PC-9 (cell line): ENCODE measurements at places on chromosomes 3 and 15.
A peak's percentile ranks its signal among the peaks of the same experiment; 100 is the strongest.

GRCh38 chr15:23395832-23396231 is 41.3 kb downstream of the GOLGA8S start:
- H3K27me3 ChIP-seq, result peaks cover 12% of the 10 kb centered on the region; the same call in 1 of the 2 replicates
- no peaks in the 10 kb centered on the region for H3K4me1 ChIP-seq
- H3K27ac ChIP-seq, result no peak overlapping the region
- H3K36me3 ChIP-seq, result no peaks in the 10 kb centered on the region
- no peak overlapping the region for H3K4me3 ChIP-seq

GRCh38 chr3:194368918-194369317 is 625 bp downstream of the LRRC15 start:
- H3K4me3 ChIP-seq, result no peak overlapping the region
- no peak for DNase-seq

GRCh38 chr3:98603580-98603979 is 10.2 kb upstream of the CPOX start:
- no peaks in the 10 kb centered on the region for H3K36me3 ChIP-seq
- H3K27ac ChIP-seq, result no peak overlapping the region
- no peaks in the 10 kb centered on the region for H3K27me3 ChIP-seq
- DNase-seq, result no peak

GRCh38 chr15:67033571-67034044 is 31.8 kb upstream of the SMAD3 start:
- H3K4me3 ChIP-seq, result no peak overlapping the region
- DNase-seq, result no peak
- no peak overlapping the region for H3K27ac ChIP-seq
- no peaks in the 10 kb centered on the region for H3K27me3 ChIP-seq
- no peaks in the 10 kb centered on the region for H3K36me3 ChIP-seq

DNA sequence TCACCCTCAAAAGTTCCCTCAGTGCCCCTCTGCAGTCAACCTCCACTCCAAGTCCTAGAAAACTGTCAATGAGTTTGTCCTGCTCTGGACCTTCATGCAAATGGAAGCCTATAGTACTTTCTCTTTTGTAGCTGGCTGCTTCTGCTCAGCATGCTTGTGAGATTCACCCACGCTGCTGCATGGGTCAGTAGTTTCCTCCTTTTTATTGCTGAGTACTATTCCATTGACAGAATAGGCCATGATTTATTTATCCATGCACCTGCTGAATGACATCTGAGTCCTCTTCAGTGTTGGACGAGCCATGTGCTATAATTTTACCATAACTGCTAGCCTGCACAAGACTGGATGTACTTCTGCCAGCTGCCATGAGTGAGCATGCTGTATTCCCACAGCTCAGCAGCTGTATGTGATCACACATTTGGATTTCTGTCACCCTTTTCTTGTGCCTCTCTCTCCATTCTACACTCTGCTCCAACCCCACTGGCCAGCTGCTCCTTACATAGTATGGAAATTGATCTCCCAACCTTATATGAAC is 26.3 kb downstream of the CDCP1 start:
- H3K4me3 ChIP-seq, result no peak overlapping the region
- H3K27ac ChIP-seq, result peak overlapping the region; percentile 98
- no peaks in the 10 kb centered on the region for H3K27me3 ChIP-seq
- DNase-seq, result no peak

- peak; percentile 66 for DNase-seq
- no peak overlapping the region for H3K4me3 ChIP-seq
- H3K4me1 ChIP-seq, result no peaks in the 10 kb centered on the region
- H3K27me3 ChIP-seq, result no peaks in the 10 kb centered on the region
- no peaks in the 10 kb centered on the region for H3K36me3 ChIP-seq
Observed at GRCh38 chr15:90885432-90886290, 1.4 kb downstream of the FES start.

DNA sequence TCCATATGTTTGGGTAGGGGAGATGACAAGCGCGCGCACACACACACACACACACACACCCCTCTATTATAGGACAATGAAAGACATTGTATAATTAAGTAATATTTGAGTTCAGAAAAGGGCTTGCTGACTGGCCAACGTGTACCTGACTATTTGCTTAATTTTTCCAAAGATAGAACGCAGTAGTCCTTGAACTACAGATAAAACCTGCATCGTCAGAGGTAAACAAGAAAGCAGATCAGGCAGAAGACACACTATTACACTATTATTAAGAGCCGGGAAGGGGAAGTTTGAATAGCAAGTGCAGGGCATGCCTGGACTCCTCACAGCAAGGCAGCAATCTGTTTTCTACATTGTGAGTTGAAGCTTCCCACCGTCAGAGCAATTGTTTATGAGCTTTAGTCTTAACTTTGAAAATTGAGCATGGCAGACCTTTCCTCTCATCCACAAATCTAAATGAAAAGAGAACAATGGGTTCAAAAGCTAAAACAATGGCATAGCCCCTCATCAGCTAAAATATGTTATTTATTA is 427.7 kb downstream of the GABRG3 start:
- no peaks in the 10 kb centered on the region for H3K4me1 ChIP-seq
- H3K36me3 ChIP-seq, result no peaks in the 10 kb centered on the region
- H3K27ac ChIP-seq, result no peak overlapping the region
- DNase-seq, result no peak
- H3K4me3 ChIP-seq, result no peak overlapping the region

DNA sequence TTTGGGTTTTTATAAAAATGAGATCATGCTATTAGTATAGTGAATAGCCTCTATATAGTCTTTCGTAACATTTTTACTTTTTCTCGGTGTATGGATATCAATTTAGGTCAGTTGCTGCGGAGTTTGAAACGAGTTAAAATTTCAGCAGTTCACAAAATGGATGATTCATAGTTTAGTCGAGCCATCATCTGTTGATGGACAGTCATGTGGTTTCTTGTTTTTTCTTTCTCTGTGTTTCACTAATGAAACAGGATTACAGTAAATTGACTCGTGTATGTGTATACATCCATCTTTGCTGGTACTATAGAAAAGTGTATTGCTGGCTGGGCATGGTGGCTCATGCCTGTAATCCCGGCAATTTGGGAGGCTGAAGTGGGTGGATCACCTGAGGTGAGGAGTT is 106.8 kb downstream of the IGF1R start:
- DNase-seq, result no peak
- no peaks in the 10 kb centered on the region for H3K27me3 ChIP-seq
- no peak overlapping the region for H3K4me3 ChIP-seq
- H3K27ac ChIP-seq, result no peak overlapping the region
- no peaks in the 10 kb centered on the region for H3K36me3 ChIP-seq

- no peaks in the 10 kb centered on the region for H3K36me3 ChIP-seq
- no peaks in the 10 kb centered on the region for H3K27me3 ChIP-seq
- H3K4me3 ChIP-seq, result no peak overlapping the region
- H3K4me1 ChIP-seq, result no peaks in the 10 kb centered on the region
- no peak overlapping the region for H3K27ac ChIP-seq
Observed at GRCh38 chr3:52134761-52135160, 19.5 kb downstream of the POC1A start.

- DNase-seq, result no peak
- H3K4me3 ChIP-seq, result no peak overlapping the region
- no peaks in the 10 kb centered on the region for H3K4me1 ChIP-seq
- no peaks in the 10 kb centered on the region for H3K36me3 ChIP-seq
Observed at GRCh38 chr3:121629601-121630000, 31.1 kb downstream of the HCLS1 start.

DNA sequence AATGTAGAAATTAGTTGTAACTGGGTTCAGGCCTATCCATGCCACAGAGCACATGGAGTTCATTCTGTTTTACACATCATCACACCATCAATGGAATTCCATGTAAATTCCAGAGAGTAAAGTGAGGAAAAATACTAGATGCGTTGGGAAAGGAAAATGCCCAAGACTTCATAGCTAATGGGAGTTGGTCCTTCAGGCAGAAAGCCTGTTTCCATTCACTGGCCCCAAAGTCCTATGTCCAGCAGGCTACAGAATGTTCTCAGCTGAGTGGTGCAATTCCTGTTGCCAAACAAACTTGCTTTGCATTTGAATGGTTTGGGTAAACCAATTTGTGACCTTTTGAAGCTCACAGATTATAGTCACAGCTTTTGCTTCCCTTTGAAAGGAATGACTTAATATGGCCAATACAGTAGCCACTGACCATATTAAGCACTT is 164.6 kb upstream of the PFN2 start:
- H3K36me3 ChIP-seq, result no peaks in the 10 kb centered on the region
- H3K27me3 ChIP-seq, result no peaks in the 10 kb centered on the region
- no peak overlapping the region for H3K27ac ChIP-seq
- H3K4me3 ChIP-seq, result no peak overlapping the region

- H3K4me1 ChIP-seq, result peaks cover 45% of the 10 kb centered on the region
- H3K36me3 ChIP-seq, result no peaks in the 10 kb centered on the region
- no peak overlapping the region for H3K4me3 ChIP-seq
- no peak overlapping the region for H3K27ac ChIP-seq
- no peak for DNase-seq
Observed at GRCh38 chr15:80066912-80067311, 7.4 kb downstream of the ZFAND6 start.

DNA sequence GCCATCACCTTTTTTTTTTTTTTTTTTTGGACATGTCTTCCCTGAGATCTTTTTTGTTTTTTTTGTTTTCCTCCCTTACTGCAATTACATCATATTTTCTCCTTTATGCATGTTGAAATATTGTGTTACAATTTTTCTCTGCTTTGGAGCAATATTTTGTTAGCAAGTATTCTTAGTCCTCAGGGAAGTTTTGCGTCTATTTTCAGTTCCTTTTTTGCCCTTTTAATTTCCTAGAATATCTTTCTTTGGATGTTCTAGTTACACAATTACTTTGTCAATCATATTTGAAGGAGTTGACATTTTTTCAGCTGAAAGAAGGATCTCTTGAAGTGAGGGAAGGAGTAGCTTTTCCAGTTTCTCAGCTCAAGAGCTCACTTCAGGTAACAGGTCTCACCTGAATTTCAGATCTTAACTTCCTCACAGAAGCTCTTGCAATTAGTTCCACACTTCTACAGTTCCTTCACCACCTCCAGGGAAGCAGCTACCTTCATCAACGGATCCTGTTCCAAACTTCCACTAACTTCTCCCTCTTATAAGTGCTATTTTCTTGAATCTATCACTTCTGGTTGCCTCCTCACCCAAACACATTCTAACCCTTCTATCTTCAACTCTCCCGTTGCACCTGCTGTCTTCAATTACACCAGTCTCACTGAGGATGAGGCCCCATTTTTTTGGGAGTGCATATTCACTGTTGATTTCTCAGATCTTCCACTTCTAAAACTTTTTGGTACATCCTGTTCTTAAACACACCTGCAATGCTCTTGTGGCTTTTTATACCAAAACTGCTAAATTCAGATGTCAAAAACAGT is 57.8 kb upstream of the CPOX start:
- no peaks in the 10 kb centered on the region for H3K36me3 ChIP-seq
- no peak overlapping the region for H3K27ac ChIP-seq
- H3K4me3 ChIP-seq, result no peak overlapping the region
- no peaks in the 10 kb centered on the region for H3K4me1 ChIP-seq
- DNase-seq, result no peak
